ENCODE measurements at places on chromosomes 12 and 14.

GRCh38 chr12:68364893-68365725, 32.9 kb upstream of the MDM1 start:
- DNase-seq, result peak; percentile 41

- DNase-seq, result no peak
Observed at GRCh38 chr14:61188978-61189808, 91.9 kb downstream of the TMEM30B start.

DNA sequence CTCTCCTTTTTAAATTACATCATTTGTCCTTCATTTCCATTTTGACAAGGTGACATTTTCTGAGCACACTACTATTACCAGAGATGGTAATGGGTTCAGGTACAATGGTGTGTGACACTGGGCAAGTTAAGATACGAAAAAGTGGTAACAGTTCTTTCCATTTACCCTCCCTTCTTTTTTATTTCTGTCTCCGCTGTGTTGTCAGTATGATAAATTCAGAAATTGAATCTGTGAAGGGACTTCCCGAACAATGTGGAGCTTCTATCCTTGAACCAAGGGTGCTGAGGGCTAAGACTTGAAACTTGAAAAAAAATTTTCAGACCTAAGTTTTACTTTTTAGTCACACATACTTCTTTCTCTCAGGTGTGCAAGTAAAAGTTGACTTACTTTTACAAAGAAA, 103.7 kb downstream of the ERC1 start:
- DNase-seq, result no peak

GRCh38 chr14:104586832-104587620, 7.5 kb downstream of the C14orf180 start:
- DNase-seq, result no peak

GRCh38 chr12:128286970-128287369, 20.0 kb downstream of the TMEM132C start:
- no peak for DNase-seq

- DNase-seq, result no peak
Observed at GRCh38 chr12:117847371-117847770, 121.4 kb downstream of the KSR2 start.

DNA sequence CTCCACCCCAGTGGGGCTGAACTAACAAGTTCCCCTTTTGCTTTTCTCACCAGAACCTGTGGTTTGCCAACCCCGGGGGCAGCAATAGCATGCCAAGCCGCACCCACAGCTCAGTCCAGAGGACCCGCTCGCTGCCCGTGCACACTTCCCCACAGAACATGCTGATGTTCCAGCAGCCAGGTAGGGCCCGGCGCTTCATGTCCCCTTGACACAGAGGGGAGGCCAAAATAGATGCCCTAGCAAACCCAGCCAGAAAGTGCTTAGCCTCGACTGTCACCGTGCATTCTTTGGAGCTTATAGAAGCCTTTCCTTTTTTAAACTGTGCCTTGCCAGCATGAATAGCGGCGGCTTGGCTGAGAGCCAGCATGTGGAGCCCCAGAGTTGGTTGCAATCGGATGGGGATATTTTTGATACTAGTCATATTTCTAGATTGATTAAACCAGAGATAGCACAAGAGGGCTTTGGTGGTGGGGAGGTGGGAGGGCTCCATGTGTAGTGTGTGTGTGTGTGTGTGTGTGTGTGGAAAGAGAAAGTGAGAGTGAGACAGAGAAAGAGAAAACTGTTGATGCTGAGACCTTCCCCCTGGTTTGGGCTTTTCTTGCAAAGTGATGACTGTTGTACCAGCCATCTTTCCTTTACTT, 126.1 kb downstream of the GCH1 start:
- peak; percentile 65 for DNase-seq

- no peak for DNase-seq
Observed at GRCh38 chr14:64409126-64409920, 21.2 kb downstream of the MTHFD1 start.

DNA sequence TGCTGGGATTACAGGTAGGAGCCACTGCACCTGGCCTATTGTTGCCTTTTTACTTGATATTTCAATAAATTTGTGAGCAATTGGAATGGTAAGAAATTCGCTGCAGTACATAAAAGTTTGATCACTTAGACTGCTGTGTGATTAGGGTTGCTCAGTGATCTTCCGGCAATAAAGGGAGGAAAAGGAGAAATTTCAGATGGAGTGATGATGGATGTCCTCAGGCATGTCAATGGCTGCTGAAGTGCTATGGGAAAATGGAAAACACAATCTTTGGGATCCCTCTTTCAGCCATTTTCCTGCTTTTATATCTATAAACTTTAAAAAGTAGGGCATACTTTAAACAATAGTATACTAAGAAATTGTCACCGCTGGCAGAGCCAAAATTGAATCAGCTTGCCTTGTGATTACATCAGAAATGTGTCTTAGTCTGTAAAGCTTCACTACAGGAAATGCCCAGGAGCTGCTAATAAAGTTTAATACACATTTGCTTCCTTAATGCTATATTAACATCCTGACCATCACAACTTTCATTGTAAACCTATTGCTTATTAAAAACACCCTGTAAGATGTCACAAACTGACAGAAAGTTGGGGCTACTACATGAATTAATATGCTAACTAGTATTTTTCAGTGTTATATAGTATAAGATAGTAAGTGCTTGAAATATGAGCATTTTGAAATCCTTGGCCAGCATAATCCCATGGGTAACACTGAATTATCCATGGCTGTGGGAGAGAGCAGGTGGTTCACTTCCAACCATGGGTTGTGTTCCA, 13.7 kb upstream of the FBXL14 start:
- DNase-seq, result no peak

DNA sequence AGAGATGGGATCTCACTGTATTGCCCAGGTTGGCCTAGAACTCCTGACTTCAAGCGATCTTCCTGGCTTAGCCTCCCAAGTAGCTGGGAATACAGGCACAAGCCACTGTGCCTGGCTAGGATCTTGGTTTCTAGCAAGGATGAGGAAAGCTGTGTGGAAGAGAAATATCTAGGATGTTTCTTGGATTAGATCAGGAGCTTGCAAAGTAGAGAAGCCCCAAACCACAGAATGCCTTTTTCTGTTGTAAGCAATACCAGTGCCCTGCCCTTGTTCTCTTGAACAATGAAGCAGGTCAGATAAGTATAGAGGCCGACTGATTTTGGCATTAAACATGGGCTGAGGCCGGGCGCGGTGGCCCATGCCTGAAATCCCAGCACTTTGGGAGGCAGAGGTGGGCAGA, 44.3 kb upstream of the STRN3 start:
- DNase-seq, result no peak

GRCh38 chr12:118650586-118650960, 274.2 kb downstream of the SUDS3 start:
- DNase-seq, result no peak

GRCh38 chr14:69049675-69050074, 70.6 kb upstream of the ACTN1 start:
- no peak for DNase-seq

DNA sequence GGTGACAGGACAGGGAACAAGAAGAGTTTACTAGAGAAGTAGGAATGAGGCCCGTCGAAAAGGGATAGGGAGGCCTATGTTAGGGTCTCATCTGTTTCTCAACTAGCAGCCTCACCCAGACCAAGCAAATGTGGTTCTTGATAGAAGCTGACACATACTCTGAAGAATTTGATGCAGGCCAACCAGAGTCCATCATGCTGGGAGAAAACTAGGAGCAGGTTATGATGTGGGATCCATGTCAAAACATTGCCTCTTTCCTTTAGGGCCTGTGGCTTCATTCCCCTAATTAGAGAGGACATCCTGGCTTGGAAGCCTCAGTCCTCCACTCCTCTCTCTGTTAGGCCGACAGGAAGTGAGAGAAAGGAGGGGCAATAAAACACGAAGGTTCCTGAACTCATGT, 122.8 kb downstream of the NTF3 start:
- no peak for DNase-seq
